ENCODE measurements at places on chromosomes 5 and 9. TPM values are rescaled to one million over a fixed set of nuclear protein-coding genes. Genes with fewer than 3 reads are reported as not detected.

GRCh38 chr5:4531756-4532704 is 608.1 kb upstream of the ADAMTS16 start:
- DNase-seq: no peak
- H3K4me3 ChIP-seq: no peak overlapping the region
- H3K4me1 ChIP-seq: no peaks in the 10 kb centered on the region

GRCh38 chr9:16414451-16414850 is 456.0 kb downstream of the BNC2 start:
- H3K27me3 ChIP-seq: no peaks in the 10 kb centered on the region
- no peaks in the 10 kb centered on the region for H3K4me1 ChIP-seq
- no peak for DNase-seq
- no peaks in the 10 kb centered on the region for H3K36me3 ChIP-seq
- no peak overlapping the region for H3K4me3 ChIP-seq

- peaks cover 22% of the 10 kb centered on the region for H3K27me3 ChIP-seq
- no peaks in the 10 kb centered on the region for H3K4me1 ChIP-seq
These were observed 44.7 kb downstream of the CDC14B start for GRCh38 chr9:96574931-96575351.

SPATA31D4 gene
- total RNA-seq: not detected

LRRC14B gene
- total RNA-seq: not detected

DNA sequence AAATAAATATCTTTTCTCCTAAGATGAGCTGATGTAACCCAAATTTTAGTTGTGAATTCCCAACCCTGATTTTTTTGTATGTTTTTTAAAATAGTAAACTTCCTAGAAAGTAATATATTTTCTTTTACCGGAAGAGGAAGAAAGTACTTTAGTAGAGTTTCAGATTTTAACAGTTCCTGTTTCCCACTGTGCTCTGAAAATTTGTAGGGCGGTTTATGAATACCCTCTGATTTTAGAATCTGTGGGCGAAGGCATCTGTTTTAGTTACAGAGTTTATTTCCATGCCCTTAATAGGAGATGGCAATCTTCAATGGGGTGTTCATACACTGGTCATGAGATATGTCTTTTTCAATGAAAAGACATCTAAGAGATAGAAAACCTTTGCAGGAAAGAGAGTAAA is 3.7 kb upstream of the HOMER1 start:
- DNase-seq: no peak
- H3K27ac ChIP-seq: no peak overlapping the region
- peaks cover 9% of the 10 kb centered on the region for H3K4me1 ChIP-seq
- peaks cover 3% of the 10 kb centered on the region for H3K36me3 ChIP-seq
- H3K27me3 ChIP-seq: peaks cover 6% of the 10 kb centered on the region
- no peak overlapping the region for H3K4me3 ChIP-seq

DNA sequence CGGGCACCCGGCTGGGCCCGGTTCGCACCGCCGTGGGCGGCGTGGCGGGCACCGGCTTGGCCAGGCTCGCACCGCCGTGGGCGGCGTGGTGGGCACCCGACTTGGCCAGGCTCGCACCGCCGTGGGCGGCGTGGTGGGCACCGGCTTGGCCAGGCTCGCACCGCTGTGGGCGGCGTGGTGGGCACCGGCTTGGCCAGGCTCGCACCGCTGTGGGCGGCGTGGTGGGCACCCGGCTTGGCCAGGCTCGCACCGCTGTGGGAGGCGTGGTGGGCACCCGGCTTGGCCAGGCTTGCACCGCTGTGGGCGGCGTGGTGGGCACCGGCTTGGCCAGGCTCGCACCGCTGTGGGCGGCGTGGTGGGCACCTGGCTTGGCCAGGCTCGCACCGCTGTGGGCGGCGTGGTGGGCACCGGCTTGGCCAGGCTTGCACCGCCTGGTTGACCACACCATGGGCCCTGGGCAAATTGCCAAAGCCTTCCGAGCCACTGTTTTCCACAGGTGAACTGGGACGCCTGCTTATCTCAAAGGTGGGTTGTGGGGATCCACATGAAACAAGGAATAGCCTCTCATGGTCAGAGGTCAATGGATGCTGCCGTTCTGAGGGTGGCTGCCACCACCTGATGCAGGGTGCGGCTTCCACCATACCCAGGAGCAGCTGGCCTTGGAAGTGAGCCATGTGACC is 28.2 kb downstream of the ADAMTSL2 start:
- DNase-seq: no peak
- H3K4me1 ChIP-seq: peaks cover 6% of the 10 kb centered on the region
- no peaks in the 10 kb centered on the region for H3K36me3 ChIP-seq
- peak overlapping the region; percentile 6 for H3K27ac ChIP-seq
- peaks cover 19% of the 10 kb centered on the region for H3K27me3 ChIP-seq
- no peak overlapping the region for H3K4me3 ChIP-seq

DNA sequence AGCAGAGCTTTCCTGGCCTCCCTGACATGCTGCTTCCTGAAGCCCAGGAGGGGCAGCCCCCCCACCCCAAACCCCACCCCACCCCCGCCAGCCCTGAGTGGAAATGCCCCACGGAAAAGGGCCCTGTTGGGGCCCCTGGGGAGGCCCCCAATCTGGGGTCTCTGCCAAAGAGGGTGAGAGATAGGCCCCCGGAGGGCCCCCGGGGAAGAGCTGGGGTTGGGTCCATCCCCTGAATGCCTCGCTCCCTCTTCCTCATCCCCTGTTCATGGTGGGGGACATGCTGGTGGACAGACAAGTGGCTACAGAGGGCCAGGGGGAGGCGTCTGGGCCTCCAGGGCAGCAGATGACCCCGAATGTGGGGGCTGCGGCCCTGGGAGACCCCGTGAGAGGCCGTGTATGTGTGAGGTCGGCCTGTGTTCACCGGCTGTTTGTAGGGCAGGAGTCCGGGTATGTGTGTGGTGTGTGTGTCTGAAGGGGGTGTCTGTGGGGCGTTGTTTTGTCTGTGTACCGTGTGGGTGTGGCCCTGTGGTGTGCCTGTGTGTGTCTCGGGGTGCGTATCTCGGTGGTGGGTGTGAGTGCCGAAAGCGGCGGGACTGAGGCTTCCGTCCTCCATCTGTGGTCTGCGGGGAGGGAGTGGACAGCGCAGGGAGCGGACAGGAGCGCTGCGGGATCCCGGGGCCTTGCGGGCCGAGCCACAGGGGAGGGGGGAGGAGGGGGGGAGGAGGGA is 11.3 kb downstream of the C9orf50 start:
- H3K4me3 ChIP-seq: peak overlapping the region; percentile 96
- H3K27me3 ChIP-seq: no peaks in the 10 kb centered on the region
- peaks cover 25% of the 10 kb centered on the region for H3K4me1 ChIP-seq
- H3K27ac ChIP-seq: peak overlapping the region; percentile 94

SYK gene
- total RNA-seq: 5.0 TPM

GRCh38 chr5:79794347-79794746 is 104.7 kb downstream of the CMYA5 start:
- no peaks in the 10 kb centered on the region for H3K36me3 ChIP-seq
- no peak overlapping the region for H3K27ac ChIP-seq
- no peak overlapping the region for H3K4me3 ChIP-seq
- no peak for DNase-seq
- H3K27me3 ChIP-seq: peaks cover 6% of the 10 kb centered on the region
- peaks cover 4% of the 10 kb centered on the region for H3K4me1 ChIP-seq

PHF19 gene
- 69.9 TPM for total RNA-seq

CDH18 gene
- not detected for total RNA-seq

- no peak overlapping the region for H3K4me3 ChIP-seq
- no peaks in the 10 kb centered on the region for H3K4me1 ChIP-seq
- no peak overlapping the region for H3K27ac ChIP-seq
These were observed 64.8 kb downstream of the GDNF start for GRCh38 chr5:37774912-37775483.

- H3K27me3 ChIP-seq: no peaks in the 10 kb centered on the region
- H3K4me1 ChIP-seq: peaks cover 14% of the 10 kb centered on the region
- no peak overlapping the region for H3K4me3 ChIP-seq
These were observed 65.3 kb downstream of the ICE1 start for GRCh38 chr5:5487585-5488360.
